ENCODE measurements at places on chromosomes 1 and 21. TPM values are rescaled to one million over a fixed set of nuclear protein-coding genes. Genes with fewer than 3 reads are reported as not detected.

Gene KIF14
- total RNA-seq, result 0.44 TPM

Gene FCER1G
- total RNA-seq, result 283 TPM

Gene CNTN2
- not detected for total RNA-seq

Gene WDR77
- 15.1 TPM for total RNA-seq

Gene TMEM82
- total RNA-seq, result not detected

Gene GBP5
- total RNA-seq, result 9.6 TPM

Gene NUF2
- total RNA-seq, result 0.92 TPM

Gene TTC13
- total RNA-seq, result 17.0 TPM

DNA sequence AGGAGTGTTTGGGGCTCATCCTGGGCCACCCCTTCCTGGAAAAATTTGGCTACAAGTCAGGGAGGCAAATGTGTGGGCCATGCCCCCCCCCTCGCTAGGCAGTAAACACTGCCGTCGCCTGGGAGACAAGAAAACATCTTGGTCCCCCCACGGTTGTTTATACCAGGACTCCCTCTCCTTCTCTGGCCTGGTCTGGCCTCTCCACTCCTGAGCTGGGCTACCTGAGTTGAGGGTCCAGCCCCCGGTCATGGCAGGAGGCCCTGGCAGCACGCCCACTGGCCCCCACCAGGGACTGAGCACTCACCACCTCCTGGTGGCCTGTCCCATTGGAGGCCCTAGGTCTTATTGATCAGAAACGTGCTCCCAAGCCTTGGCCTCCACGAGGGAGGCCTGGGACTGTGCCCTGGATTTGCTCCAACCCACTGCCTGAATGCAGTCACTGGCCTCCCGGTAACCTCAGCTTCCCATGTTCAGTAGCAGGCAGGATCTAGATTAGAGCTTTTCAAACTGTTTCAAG is 15.8 kb downstream of the KCNQ4 start:
- no peak for DNase-seq

DNA sequence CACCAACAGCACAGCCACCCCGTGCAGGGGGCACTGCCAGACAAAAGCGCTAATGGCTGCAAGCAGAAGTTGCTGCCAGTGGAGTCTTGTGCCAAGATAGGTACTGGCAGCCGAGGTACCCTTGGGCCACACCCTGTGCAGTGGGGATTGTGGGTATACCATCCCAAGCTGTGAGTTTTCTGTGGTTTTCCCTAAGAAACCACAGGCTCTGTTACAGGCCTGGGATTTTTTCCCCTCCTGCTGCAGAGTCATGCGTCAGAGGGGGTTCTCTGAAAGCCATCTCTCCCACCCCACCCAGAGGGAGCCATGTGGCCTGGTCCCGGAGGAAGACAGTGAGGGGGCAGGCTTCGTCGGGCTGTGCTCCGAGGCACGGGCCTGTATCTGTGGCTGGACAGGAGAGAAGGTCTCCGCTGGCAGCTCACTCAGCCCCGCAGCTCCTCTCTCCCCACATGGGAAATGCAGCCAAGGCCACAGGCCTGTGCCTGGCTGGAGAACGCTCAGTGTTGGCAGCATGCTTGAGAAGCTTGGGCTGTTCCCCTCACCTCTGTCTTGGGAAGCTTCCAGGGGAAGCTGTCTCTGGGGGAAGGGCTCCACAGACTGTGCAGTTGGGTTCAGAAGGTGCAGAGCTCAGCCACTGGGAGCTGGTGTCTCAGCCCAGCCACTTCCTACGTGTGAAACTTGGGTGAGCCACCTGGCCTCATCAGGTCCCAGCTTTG is 42.5 kb downstream of the NEK2 start:
- DNase-seq, result peak; percentile 44

DNA sequence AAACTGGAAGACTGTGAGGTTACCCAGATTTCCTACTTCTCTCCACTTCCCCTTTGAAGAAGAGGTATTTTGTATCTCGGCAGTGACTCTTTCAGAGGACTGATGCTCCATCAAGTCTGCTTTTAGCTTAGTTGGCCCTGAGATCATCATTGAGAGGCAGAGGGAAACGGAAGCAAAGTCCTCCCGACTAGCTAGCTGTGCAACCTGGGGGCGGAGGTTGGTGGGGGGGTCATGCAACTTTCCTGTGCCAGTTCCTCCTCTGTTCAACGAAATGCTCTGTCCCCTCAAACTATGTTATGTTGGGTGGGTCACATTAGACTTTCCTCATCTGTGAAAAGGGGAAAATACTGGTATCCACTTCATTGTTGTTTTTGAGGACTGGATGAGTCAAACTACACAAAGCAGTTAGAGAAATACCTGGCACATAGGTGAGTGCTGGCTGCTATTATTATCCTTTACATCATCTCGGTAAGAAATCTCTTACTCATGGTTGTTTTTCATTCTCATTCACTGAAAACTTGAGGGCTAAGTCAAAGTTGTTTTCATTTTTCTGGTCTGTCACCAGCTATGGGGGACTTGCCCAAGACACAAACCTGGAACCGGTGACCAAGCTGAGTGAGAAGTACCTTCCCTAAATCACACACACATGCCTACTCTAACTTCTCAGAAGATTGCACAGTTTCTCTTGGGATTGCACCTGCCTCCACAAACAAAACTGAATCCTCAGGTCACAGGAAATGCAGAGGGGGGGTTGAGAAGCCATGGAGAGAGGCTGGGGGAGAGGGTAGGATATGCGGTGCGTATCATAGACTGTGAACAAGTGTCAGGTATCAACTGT is 83.3 kb downstream of the ABCA4 start:
- DNase-seq, result no peak

- DNase-seq, result peak; percentile 97
Measured at GRCh38 chr1:27568300-27569087, 35.5 kb downstream of the AHDC1 start.

- DNase-seq, result no peak
Measured at GRCh38 chr1:171017426-171017825, 73.3 kb upstream of the FMO3 start.

GRCh38 chr1:24491577-24492360 is 10.9 kb upstream of the RCAN3 start:
- no peak for DNase-seq

- no peak for DNase-seq
Measured at GRCh38 chr1:237873487-237874211, 17.1 kb downstream of the ZP4 start.

- DNase-seq, result no peak
Measured at GRCh38 chr1:82215853-82216175, 415.1 kb downstream of the ADGRL2 start.

- DNase-seq, result no peak
Measured at GRCh38 chr1:83026745-83027144, 972.2 kb downstream of the TTLL7 start.

DNA sequence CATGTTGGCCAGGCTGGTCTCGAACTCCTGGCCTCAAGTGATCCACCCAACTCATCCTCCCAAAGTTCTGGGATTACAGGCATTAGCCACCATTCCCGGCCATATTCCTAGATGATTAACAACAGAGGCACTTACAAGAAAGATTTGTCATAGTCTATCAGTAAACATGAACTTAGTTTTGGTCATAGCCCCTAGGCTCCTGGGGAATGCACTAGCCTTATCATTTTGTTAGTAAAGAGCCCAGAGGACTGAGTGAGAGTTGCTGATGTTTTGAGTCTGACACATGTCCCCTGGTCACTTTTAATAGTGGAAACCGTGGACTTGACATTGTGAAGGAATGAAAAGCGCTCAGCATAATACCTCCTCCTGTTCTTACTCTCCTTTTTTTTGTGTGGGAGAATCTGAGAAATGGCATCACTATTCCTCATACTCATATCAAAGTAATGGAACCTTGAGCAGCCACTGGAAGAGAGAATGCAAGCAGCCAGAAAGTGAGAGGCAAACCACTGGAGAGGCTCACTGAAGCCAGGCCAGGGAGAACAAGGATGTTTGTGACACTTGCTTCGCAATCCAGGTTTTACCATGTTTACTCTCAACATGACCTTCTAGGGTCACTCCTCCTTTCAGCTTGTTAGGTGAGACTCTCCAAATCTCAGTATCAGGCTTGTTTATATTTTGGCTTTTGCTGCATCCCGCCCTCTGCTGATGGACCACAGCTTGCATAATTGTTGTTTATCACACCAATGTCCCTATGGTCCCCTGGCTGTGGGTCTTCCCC is 14.8 kb downstream of the ATP1B1 start:
- no peak for DNase-seq

GRCh38 chr1:151537112-151537511 is 3.0 kb upstream of the TUFT1 start:
- no peak for DNase-seq

- no peak for DNase-seq
Measured at GRCh38 chr1:208413006-208413405, 168.8 kb upstream of the PLXNA2 start.

DNA sequence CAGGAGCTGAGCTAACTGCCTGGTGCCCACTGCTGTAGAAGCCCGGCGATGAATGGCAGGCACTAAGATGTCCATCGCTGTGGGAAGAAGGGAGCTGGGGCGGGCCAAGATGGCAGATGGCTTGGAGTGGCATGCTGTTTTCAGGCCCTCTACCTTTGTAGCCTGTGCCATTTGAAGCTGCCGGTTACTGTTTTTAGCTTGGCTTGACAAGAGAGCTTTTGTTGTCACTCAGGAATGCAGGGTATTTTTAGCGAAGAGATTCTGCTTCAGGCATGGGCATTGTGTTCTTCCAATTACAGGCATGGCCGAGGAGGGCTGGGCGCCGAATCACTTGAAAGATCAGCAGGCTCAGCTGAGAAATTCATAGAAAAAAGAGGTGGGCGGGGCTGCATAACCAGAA is 348.7 kb downstream of the RPS6KC1 start:
- DNase-seq, result no peak

- DNase-seq, result no peak
Measured at GRCh38 chr1:36383240-36383639, 2.5 kb downstream of the STK40 start.

GRCh38 chr1:162083273-162083672 is 13.8 kb downstream of the NOS1AP start:
- no peak for DNase-seq

GRCh38 chr1:234533975-234534876 is 55.2 kb upstream of the TARBP1 start:
- DNase-seq, result peak; percentile 87

DNA sequence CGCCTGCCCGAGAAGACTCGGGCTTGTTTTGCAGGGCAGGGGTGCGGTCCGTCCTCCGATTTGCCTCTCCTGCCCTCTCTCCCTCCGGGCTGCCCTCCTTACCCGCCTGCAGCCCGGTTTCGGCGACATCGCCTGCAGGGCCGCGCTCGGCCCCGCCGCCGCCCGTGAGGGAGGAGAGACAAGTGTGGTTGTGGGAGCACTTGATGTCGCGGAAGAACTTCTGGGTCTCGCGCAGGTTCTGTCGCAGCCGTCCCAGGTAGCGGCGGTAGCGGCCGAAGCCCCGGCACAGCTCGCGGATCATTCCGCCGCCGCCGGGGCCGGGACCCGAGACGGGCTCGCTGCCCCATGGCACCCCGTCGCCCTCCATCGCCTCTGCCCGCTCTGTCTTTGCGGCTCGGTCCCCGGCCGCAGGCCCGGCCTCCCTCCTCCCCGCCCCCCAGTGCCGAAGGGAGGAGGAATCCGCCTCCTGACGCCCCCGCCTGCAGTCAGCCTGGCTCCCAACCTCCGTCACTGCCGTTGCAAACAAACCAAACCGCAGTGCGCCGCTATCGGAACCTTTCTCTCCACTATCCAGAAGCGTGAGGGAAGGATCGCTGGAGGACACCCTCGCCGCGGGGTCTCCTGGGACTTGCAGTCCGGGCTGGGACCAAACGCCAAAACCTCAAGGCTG is at the start of gene DSTYK:
Gene DSTYK, minus strand, starts transcription at position 534 of the 670 bp plus-strand sequence. Its CDS starts 167 bp downstream, at position 367.
- DNase-seq, result peak; percentile 95

- DNase-seq, result no peak
Measured at GRCh38 chr1:203645996-203646395, 19.4 kb downstream of the ATP2B4 start.

DNA sequence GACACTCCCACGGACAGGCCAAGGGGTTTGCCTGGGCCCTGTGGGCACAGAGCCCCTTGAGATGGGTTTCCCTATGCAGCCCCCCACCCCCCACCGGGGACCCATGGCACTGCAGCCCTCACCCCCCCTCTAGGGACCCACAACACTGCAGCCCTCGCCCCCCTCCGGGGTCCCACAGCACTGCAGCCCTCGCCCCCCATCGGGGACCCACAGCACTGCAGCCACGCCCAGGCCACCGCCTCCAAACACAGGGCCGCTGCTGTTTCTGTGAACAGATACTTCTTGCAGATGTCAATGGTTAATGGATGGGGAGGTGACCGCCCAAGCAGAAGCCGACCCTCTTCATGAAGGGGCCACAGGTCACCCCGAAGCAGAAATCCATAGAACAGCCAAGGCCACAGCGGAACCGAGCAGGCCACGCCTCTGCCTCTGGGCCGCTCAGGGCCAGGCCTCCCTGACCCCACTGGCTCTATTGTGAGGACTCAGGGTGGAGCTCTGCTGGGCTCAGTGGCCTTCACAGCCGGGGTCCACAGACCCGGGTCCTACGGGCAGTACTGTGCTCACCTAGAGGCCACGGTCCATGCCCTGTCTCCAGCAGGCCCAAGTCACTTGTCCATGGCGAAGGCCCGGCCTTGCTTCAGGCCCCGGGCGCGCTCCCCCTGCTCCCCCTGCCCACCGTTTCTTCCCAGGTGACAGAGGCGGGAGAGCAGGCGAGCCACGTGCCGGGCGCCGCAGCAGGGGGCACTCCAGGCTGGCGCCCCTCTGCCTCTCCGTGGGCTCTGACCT is 4.1 kb upstream of the POFUT2 start:
- DNase-seq, result peak; percentile 50

DNA sequence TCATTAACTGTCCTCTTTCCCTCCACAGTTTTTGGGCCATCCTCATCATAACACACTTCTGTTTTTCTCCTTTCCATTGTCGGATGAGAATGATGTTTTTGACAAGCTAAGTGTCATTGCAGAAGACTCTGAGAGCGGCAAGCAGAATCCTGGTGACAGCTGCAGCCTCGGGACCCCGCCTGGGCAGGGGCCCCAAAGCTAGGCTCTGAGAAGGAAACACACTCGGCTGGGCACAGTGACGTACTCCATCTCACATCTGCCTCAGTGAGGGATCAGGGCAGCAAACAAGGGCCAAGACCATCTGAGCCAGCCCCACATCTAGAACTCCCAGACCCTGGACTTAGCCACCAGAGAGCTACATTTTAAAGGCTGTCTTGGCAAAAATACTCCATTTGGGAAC is 28.6 kb upstream of the IFNAR1 start:
- no peak for DNase-seq

DNA sequence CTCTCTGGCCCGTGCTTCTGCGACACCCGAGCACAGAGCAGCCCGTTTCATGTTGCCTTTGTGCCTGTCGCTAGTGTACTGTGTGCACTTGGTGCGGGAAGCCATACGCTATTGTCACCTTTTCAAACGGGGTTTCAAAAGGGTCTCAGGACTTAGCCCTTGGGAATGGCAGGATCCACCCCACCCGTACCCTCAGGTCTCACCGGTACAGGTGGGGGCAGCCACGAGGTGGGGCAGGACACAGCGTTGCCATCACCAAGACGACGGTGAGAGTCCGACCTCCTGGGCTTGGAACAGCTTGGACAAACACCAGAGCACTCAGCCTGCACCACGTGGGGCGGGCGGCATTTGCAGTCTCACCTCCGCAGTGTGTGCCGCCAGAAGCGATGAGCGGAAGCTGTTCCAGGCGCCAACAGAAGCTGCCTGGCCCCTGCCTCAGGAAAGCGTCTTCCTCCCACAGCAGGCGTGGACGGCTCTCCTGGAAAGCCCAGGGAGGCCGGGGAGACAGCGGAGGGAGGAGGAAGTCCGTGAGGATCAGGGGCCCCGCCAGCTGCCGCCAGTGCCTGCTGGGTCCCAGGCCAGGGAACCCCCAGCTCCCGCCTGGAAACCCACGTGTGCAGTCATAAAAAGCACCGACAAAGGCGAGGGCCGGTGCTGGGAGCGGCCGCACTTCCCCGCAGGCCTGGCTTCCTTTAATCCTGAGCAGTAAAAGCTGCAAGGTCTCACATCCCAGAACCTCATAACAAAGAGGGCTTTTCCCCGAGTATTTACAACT is 131.3 kb upstream of the ARHGEF16 start:
- DNase-seq, result peak; percentile 84
